ENCODE measurements at places on chromosomes 2 and 18.
A peak's percentile ranks its signal among the peaks of the same experiment; 100 is the strongest.

GRCh38 chr2:18551623-18552022 lies 8.8 kb downstream of the RDH14 start:
- no peak for DNase-seq

DNA sequence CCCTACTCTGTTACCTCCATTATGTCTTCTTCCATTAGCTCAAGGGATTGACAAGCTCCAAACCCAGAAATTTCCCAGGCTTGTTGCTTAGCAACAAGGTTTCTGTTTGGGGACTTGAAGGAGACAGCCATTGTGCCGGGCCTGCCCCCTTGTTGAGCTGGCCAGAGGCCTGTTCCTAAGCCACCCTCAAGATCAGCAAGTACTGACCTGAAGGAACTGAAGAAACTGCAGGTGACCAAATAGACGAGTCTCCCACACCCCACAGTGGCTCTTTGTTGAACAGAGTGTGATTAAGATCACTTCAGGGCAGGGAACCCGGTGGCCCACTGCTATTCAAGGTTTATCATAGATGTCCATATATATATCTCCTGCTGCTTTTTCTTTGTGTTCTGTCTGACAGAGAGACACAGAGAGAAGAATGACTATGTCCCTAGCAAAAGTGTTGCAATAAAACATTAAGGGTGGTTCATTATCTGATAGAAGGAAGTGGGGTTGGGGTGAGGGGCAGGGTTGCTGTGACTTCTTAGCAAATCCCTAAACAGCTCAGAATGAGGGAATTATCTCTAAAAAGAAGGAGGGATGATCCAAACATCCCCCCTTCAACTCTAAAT lies 69.2 kb downstream of the RNF144A start:
- no peak for DNase-seq

GRCh38 chr18:32389858-32390257 lies 80.8 kb downstream of the GAREM1 start:
- no peak for DNase-seq

- DNase-seq: no peak
Measured at GRCh38 chr18:60389314-60389713, 16.7 kb upstream of the MC4R start.

DNA sequence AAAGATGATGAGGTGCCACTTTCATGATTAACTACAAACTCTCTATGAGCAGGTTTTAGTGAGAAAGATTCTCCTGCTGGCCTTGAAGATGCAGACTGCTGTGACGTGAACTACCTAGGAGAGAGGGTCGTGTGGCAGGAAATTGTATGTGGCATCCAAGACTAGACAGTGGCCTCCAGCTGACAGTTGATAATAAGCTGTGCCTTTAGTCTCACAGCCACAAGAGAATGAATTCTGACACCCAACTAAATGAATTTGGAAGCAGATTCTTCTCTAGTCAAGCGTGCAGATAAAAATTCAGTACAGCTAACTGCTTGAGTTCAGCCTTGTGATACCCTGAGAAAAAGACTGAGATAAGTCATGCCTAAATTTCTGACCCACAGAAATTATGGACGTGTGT lies 169.0 kb upstream of the COL3A1 start:
- no peak for DNase-seq

DNA sequence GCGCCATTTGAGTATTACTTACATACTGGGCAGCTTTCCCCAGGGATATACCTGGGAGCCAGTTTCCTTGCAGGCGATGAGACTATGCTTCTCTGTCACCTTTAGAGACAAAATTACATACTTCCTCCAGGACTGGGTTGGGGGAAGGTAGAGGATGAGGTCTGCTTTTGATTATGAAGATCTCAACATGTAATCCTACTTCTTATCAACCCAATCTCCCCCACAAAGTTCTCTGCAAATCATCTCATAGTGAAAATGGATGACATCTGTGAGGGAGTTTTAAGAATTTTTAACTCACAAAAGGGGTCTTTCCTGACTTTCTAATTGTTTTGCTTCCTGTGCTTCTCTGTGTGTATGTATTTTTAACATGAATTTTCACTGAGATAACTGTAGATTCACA lies 81.9 kb downstream of the TMEM131 start:
- DNase-seq: no peak

DNA sequence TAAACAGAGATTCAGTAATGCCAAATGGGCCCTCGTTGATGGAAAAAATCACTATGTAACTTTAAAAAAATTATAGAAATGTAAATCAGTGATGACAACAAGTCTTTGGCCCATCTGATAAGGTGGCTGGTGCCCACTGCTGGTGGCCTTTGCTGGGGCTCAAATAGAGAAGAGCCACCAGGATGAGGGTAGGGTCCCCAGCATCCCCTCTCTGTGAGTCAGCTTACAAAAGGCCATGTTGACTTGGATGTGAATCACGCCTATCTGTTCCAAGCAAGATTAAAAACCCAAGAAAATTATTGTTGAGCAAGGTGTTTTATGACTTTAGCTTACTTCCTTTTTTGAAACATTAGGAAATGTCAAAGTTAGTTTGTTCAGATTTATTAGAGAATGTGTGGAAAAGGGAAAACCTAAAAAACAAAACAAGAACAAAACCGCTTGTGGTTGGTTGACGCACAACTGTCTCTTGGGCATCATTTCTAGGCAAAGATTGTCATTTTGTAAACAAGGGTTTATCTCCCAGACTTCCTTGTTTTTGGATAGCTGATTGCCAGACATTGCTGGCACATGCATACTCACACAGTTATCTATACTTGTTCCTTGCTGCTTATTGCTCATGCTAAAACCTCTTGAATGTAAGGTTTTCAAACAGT lies 53.7 kb upstream of the ZNF396 start:
- no peak for DNase-seq

- no peak for DNase-seq
Measured at GRCh38 chr2:131389657-131390056, 25.7 kb upstream of the RAB6D start.

GRCh38 chr2:12870692-12871091 lies 154.0 kb downstream of the TRIB2 start:
- DNase-seq: no peak

DNA sequence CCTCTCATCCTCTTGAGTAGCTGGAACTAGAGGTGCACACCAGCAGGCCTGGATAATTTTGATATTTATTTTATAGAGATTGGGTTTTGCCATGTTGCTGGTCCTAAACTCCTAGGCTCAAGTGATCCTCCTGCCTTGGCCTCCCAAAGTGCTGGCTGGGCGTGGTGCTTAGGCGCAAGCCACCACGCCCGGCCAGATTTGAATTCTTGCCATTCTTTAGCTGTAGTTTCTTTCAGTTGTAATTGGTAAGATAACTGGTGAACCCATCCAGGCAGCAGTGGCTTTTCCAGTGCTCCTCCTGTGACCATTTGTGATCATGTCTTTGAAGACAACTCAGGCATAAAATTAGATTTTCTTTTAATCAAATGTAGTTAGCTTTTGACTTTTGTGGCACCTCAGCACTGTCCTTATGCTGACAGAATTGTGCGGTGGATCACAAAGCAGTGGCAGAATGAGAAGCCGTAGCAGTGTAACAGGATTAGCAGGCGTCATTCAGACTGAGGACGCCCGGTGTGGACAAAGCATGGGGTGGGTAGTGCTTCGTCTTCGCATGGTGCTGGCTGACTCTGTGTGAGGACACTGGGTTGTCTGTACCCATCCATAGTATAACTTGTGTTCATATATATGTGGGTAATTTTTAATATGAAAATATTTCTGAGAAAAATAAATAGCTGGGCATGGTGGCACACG lies 30.0 kb upstream of the TOGARAM2 start:
- no peak for DNase-seq

- DNase-seq: no peak
Measured at GRCh38 chr2:44929735-44930273, 11.7 kb upstream of the SIX3 start.

DNA sequence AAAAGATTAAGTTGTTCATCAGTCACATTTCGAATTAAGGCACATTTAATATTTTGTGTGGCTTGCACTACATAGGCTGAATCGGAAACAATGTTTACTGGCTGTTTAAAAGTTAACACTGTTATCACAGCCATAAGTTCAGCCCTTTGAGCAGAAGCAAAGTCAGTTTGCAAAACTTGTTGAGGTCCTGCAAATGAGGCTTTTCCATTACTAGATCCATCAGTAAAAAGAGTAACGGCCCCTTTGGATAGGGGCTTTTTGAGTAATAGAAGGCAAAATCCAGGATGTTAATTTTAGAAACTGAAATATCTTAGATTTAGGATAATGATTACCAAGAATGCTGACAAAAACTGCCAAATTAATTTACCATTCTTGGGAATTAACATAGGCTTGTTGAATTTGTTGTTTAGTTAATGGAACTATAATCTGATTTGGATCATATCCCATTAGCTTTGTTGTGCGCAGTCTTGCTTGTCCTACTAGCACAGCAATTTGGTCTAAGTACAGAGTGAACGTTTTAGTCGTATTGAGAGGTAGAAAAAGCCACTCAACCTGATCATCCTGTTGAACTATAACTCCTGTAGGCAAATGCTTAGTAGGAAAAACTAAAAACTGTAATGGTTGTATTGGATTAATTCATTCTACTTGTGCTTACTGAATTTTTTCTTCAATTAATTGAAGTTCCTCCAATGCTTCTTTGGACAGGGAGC lies 13.9 kb upstream of the SUCLG1 start:
- DNase-seq: no peak

GRCh38 chr2:10039658-10040410 lies 3.5 kb upstream of the KLF11 start:
- DNase-seq: no peak

DNA sequence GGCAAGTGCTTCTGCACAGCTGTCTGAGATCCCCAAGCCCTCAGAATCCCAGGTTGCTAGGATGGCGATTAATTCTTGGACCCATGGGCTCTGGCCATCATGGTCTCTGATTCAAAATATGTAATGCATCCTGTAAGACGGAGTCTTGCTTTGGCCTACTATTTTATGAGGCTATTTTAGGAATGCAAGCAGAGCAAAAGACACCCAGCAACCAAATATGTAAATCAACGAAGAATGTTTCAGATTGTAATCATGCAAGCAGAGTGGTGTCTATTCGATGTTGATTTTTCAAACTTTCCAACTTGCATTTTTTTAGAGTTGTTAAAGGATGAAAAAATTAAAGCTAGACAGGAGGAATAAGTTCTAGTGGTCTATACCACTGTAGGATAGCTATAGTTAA lies 154.8 kb downstream of the COL6A3 start:
- DNase-seq: no peak

GRCh38 chr2:7109533-7109885 lies 192.3 kb downstream of the RNF144A start:
- DNase-seq: no peak

GRCh38 chr18:68991286-68991685 lies 193.4 kb downstream of the CCDC102B start:
- DNase-seq: no peak

GRCh38 chr18:68972176-68972575 lies 174.3 kb downstream of the CCDC102B start:
- no peak for DNase-seq

DNA sequence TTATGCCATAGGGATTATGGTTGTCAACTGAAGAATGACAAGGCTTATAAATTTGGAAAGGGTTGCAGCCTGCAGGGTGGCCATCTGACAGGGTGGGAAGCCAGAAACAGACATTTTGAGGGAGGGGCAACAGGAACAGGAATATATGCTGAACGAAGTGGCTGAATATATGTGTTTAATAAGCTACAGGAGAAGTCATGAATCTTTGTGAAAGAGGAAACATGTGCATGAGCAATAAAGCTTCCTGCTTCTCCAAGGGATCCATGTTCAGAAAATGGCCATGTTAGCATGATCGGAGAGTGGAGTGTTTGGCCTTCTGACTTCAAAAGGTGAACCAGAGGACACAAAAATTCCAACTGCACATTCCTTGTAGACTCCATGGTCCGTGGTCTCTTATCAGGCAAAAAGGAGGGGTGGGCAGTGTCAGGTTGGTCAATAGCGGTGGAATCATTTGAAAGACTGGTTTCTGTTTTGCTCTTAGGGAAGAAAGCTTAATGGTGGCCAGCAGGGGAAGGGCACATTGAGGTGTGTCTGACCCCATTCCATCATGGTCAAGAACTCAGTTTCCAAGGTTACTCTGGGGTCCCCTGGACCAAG lies 144.1 kb downstream of the SOCS6 start:
- no peak for DNase-seq

GRCh38 chr18:23302851-23303527 lies 150.1 kb upstream of the RIOK3 start:
- DNase-seq: no peak

- no peak for DNase-seq
Measured at GRCh38 chr2:221972813-221973478, 325.9 kb downstream of the PAX3 start.

DNA sequence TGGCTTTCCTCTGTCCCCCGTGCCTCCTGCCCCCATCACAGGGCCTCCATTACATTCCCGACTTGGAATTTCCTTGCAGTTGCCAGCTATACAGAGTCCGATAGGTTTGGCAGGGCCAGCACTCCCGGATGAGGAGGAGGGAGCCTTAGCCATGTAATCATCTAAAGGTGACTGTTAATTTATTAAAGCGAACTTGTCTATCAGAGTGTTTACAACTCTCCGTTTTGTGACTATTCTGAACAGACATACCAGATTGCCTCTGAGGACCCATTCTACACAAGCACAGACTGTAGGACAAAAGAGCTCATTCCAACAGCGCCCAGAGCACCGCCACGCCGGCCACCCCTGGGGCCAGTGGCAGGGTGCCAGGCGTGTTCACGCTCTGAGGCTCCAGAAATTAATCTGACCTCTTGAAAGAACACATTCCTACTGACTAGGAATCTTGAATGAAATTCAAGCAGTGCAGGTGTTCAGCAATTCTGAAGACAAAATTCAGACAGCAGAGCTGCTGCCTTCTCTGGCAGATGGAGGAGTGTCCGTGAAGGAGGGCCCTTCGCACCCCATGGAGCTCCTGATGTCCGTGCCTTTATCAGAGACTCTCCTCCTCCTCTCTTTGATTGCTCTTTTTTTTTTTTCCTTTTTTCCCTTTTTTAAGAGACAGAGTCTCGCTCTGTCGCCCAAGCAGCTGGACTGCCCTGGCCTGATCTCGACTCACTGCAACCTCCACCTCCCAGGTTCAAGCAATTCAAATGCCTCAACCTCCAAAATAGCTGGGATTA lies 58.1 kb upstream of the RALBP1 start:
- DNase-seq: peak; percentile 20

DNA sequence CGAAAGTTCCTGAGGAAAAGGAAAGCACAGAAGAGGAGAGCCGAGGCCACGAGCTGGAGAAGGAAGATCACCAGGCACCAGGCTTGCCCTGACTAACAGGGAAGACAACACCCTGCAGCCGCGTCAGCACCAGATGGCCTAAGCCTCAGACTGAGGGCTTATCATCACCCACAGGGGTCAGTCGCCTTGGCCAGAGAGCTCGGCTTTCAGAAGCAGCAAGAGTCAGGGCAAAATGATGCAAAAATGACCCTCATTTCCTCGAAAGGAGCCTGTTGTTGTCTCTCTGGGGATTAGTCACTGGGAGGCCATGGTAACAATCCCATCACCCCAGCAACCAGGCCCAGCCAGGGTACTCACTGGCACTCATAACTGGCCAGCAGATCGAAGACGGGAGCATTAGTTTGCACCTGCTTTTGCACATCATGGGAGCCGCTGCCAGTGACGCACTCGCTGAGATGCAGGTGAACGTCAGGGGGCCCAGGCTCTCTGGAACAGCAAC lies 42.7 kb upstream of the ZFP36L2 start:
- DNase-seq: no peak

GRCh38 chr2:50509852-50510251 lies 522.1 kb downstream of the NRXN1 start:
- no peak for DNase-seq
